ENCODE measurements at places on chromosomes 7 and 10.

GRCh38 chr10:120806081-120806480, 45.1 kb upstream of the WDR11 start:
- DNase-seq: no peak

GRCh38 chr10:132700156-132701098, 85.5 kb downstream of the NKX6-2 start:
- no peak for DNase-seq

DNA sequence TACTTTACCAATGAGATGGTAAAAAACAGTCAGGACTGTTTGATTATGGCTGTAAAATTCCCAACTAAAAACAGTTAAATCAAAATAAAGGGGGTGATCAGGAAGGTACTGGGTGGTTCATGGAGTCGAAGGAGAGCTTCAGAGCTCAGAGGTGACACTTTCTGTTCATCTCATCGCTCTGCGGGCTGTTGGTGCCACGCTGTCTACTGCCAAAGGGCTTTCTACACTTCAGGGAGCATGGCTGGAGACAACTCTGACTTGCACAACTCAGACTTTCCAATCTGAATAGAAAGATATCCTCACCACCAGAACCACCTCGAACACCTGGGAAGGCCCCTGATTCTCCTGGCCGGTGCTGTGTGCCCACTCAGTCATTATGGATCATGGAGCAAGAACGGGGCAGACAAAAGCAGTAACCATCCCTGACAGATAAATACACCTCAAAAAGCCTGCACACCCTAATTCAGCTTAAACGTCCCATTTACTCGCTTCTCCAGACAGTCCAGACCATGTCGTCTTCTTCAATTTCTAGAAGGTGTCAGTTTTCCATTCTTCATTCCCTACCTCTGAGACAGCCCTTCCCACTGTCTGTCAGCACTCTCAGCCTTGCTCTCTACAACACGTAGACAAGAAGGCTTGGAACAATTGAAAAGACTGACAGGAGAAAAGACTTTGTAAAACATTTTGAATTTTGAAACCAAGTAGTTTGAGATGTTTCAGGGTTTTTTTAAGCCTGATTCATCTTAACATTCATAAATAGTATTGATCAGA, 348.7 kb upstream of the NFE2L3 start:
- no peak for DNase-seq

- peak; percentile 94 for DNase-seq
Measured at GRCh38 chr7:63900394-63901203, 98.0 kb upstream of the ZNF722 start.

DNA sequence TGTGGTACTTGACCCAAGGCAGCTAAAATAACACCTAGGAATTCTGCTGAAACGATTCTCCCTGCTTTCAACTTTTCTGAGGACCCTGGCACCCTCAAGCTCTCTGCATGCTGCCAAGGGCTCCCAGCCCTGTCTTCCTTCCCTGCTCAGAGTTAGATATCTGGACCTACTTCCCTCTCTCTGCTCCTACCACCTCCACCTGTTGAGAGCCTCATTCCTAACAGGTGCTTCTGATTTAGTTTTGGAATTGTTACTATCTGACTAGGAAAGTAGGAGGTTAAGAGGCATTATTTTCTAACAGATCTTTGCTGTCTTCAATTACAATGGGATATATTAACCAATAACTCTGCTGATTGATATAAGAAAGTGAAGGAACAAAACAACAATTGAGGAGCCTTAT, 253.8 kb downstream of the FZD1 start:
- no peak for DNase-seq

GRCh38 chr10:90306187-90306586, 551.7 kb downstream of the HTR7 start:
- DNase-seq: no peak

DNA sequence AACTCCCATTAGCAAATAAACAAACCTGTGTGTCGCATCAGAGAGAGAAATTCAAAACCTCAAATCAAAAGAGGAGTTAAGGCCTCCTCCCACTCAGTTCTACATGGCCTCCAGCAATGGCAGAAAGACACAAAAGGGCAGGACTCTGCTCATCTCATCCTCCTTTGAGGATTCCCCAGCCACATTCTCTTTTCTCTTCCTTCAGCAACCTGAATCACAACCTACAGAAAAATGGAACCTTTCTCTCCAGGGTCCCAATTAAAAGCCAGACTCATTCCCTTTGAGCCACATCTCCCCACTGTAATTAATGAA, 7.9 kb downstream of the OSBPL3 start:
- DNase-seq: no peak

DNA sequence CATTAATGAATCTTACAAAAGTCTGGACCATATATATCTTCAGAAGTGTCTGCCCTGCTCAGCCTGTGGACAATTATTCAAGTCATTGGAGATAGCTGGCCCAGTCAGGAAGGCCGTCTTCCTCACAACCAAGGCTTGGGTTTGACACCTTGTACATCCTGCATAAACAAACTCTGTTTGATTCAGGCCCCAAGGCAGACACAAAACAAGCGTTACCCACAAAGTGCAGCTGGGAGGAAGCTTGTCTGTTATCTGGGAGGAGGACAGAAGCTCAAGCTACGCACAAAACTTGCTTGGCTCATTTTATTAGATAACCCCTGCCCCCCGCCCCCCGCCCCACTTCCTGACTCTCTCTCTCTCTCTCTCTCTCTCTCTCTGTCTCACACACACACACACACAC, 166.9 kb upstream of the WDR11 start:
- no peak for DNase-seq

GRCh38 chr10:132096863-132097478, 31.2 kb downstream of the JAKMIP3 start:
- no peak for DNase-seq

DNA sequence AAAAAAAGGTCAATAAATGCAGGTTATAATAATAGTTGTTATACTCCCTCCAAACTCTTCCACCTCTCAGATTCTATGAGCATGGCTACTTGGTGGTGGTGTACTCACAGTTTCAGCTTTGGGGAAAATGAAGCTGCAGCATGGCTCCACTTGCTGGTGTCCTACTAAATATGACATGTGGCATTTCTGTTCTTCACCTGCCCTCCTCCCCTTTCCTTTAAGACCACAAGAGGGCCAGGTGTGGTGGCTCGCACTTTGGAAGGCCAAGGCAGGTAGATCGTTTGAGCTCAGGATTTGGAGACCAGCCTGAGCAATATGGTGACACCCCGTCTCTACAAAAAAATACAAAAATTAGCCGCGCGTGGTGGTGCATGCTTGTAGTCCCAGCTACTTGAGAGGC, 101.1 kb downstream of the SLC37A3 start:
- DNase-seq: no peak

GRCh38 chr10:102714621-102715455, at the start of gene SFXN2:
TSS of gene SFXN2 (plus strand) at chr10:102714636. CDS start at chr10:102726637, 12,001 bp downstream.
- DNase-seq: peak; percentile 68

DNA sequence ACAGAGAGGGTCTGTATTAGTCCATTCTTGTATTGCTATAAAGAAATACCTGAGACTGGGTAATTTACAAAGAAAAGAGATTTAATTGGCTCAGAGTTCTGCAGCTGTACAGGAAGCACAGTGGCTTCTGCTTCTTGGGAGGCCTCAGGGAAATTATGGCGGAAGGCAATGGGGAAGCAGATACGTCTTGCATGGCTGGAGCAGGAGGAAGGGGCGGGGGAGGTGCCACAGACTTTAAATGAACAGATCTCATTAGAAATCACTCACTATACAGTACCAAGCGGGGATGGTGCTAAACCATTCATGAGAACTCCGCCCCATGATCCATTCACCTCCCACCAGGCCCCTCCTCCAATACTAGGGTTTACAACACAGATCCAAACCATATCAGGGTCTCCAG, 3.7 kb upstream of the CALU start:
- no peak for DNase-seq

- peak; percentile 78 for DNase-seq
Measured at GRCh38 chr7:50962962-50963374, 180.3 kb upstream of the GRB10 start.

DNA sequence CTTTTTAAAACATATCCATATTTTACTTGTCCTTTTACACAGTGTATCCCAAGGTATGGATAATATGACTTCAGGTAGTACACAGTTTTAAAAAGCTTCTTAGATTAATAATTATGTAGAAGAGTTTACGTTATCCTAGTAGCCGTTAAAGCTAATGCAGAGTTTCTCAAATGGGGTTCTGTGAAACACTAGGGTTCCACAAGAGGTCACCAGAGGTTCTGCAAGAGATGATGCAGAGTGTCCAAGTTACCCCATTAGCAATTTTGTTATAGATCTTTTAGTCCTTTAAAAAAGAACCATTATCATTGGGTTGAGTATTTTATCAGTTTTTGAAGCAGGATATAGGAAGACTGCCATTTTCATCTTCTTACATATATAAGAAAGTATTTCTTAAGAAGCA, 298.9 kb upstream of the HPS1 start:
- no peak for DNase-seq

GRCh38 chr7:33494474-33494873, 365.1 kb downstream of the BBS9 start:
- DNase-seq: no peak

- no peak for DNase-seq
Measured at GRCh38 chr10:112510384-112510783, 63.4 kb downstream of the VTI1A start.
